ENCODE measurements at places on chromosomes 7 and 10.

- no peak for DNase-seq
Measured at GRCh38 chr7:51269321-51269720, 47.3 kb downstream of the COBL start.

DNA sequence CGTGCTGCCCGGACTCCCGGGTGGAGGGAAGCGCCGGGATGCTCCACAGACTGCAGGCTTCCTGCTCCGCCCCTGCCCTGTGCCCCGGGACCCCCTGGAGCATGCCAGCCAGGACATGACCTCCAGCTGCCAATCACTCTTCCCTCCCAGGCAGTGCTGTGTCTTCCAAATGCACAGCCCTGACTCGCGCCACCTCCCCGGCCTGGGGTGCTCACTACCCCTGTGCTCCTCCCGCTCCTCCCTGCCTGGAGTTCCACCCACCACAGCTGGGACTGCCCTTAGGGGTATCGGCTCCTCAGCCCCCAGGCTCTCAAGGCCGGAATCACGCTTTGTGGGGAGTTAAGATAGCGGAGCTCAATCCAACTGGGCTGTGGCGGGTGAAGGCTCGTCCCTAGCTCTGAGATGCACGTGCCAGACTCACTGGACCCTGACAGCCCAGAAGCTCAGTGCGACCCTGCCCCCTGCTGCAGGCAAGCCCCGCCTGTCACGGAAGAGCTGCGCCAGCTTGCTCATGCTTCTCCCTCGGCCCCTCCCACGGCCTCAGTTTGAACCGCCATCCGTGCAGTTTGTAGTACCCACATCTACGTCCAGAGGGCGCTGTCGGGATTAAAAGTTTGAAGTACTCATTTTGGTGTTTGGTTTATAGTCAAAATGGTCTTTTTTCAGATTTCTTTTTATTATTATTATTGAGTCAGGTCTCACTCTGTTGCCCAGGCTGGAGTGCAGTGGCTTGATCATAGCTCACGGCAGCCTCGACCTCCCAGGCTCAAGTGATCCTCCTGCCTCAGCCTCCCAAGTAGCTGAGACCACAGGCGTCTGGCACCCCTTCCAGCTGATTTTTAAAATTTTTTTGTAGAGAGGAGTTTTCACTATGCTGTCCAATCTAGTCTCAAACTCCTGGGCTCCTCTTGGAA, 142.5 kb upstream of the TCERG1L start:
- peak; percentile 17 for DNase-seq

DNA sequence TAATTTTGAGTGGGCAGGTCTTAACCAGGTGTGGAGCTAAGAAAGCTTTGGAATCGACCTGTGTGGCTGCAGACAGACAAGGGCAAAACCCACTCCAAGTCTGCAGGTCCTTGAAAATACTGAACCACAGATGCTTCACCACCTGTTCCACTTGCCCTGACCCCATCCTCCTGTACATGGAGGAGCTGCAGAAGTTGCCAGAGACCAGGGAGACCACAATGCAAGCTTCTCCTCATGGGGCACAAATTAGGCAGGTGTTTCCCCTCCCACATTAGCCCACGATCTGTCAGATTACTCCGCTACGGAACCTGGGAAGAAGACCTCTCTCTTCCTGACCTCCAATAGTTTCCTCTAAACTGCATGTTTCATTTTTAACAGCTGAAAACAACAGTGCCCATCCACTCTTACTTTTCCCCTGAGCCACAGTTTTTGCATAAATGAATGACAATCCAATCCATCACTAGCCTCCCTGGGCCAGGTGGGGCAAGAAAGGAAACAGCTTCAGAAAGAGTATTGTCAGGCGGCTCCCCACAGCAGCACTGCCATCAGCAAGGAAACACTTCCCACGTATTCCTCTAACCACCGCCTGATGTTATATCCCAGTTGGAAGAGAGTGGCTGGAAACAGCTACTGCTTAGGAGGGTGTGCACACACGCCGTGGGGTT, 141.6 kb downstream of the PRKAG2 start:
- DNase-seq = no peak

DNA sequence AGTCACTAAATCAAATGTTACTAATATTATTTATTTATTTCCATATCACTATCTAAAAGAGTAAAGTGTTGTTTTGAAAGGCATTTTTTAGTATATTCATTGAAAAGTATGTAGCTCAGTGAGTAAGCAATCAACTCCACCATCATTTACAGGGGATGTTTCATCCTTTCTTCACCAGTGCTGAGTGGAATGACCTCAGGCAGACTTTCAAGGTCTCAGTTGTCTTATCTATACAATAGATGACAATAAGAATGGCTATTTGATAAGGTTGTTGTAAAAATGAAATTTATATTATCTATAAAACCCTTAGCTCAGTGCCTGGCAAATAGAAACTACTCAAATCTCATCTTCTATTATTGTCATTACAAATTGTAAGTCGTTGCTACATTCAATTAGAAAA, 204.3 kb upstream of the CSTF2T start:
- DNase-seq = no peak

- DNase-seq = no peak
Measured at GRCh38 chr10:76251841-76252671, 820.6 kb downstream of the LRMDA start.

DNA sequence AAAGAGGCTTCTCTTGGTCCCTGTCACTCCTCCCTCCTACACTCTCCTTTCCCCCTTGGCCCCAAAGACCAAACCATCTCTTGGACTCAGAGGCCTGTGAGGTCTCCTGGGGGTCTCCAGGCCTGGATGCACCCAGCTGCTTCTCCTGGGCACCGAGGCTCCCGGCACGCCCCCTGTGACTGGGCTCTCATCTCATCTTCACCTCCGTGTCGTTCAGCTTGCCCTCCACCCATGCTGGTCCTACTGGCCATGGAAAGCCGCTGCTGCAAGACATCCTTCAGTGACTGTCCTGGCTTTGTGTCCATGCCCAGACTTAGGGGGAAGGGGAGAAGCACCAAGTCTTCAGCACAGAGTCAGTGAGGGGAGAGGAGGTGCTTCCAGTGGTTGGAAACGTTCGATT, 141.4 kb upstream of the RET start:
- no peak for DNase-seq

GRCh38 chr7:79165225-79165624, 288.2 kb downstream of the MAGI2 start:
- no peak for DNase-seq

DNA sequence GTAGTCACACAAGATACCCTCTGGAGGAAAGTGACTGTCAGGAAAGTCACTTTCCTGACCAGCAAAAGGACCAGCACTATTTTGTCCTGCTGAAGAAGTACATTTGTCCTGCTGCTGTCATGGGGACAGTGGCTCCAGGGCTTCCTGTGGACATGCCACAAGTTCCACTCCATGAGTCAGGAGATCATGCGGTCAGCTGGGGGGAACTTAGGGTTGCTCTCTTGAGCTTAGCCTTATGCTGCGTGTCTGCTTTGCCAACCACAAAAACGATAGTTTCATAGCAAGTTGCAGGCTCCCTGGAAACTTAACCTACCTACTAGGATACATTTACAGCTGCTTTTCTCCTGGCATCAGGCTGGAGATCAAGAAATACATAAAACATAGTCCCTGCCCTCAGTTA, 19.8 kb upstream of the ALOX5 start:
- peak; percentile 85 for DNase-seq
